Chondrocyte (in vitro differentiated cells): ENCODE measurements at places on chromosomes 13 and 19. TPM values are rescaled to one million over a fixed set of nuclear protein-coding genes. Genes with fewer than 3 reads are reported as not detected.

DNA sequence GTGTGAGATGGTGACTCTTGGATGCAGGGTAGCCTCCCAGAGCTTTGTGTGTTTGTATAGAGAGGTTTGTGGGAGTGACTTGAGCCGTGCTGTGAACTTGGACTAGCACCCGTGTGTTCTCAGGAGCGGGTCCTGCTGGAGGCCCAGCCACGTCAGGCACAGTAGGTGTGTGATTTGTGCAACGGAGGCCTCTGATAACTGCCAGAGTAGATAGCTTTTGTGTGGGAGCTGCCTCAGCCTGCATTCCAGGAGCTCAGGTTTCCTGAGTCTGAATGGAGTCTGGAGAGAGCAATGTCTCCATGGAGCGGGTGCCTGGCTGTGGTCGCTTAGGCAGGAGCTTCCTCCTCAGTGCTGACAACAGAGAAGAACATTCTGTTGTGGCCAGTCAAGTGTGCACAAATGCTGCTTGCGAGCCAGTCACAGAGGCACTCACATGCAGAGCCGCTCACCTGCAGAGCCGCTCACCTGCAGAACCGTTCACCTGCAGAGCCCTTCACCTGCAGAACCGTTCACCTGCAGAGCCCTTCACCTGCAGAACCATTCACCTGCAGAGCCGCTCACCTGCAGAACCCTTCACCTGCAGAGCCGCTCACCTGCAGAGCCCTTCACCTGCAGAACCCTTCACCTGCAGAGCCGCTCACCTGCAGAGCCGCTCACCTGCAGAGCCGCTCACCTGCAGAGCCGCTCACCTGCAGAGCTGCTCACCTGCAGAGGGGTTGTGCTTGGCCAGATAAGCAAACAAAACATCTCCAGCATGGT lies 32.6 kb downstream of the TFDP1 start:
- peaks cover 18% of the 10 kb centered on the region for H3K4me1 ChIP-seq
- H3K27ac ChIP-seq, result peak overlapping the region; percentile 69
- H3K36me3 ChIP-seq, result peaks cover 5% of the 10 kb centered on the region
- DNase-seq, result peak; percentile 51
- no peaks in the 10 kb centered on the region for H3K27me3 ChIP-seq

- peaks cover 16% of the 10 kb centered on the region for H3K4me1 ChIP-seq
- no peaks in the 10 kb centered on the region for H3K36me3 ChIP-seq
- DNase-seq, result no peak
- H3K27ac ChIP-seq, result no peak overlapping the region
- H3K4me3 ChIP-seq, result no peak overlapping the region
Measured at GRCh38 chr13:33728271-33729037, 89.5 kb upstream of the RFC3 start.

GRCh38 chr13:48448959-48449614 lies 36.2 kb upstream of the LPAR6 start:
- no peak for DNase-seq
- no peaks in the 10 kb centered on the region for H3K27me3 ChIP-seq
- H3K4me3 ChIP-seq, result no peak overlapping the region
- H3K4me1 ChIP-seq, result peaks cover 19% of the 10 kb centered on the region
- H3K27ac ChIP-seq, result peak overlapping the region; percentile 61

- peak overlapping the region; percentile 62 for H3K4me3 ChIP-seq
- no peak for DNase-seq
- H3K36me3 ChIP-seq, result no peaks in the 10 kb centered on the region
- H3K4me1 ChIP-seq, result peaks cover 31% of the 10 kb centered on the region
- H3K27me3 ChIP-seq, result no peaks in the 10 kb centered on the region
Measured at GRCh38 chr19:10517760-10518443, 655 bp upstream of the S1PR5 start.

GRCh38 chr13:51802631-51803418 lies 1.1 kb downstream of the DHRS12 start:
- no peaks in the 10 kb centered on the region for H3K27me3 ChIP-seq
- no peak for DNase-seq
- H3K27ac ChIP-seq, result peak overlapping the region; percentile 95
- H3K4me1 ChIP-seq, result peaks cover 38% of the 10 kb centered on the region

GRCh38 chr19:14414926-14415690 lies 4.0 kb downstream of the DDX39A start:
- H3K36me3 ChIP-seq, result peaks cover 19% of the 10 kb centered on the region
- H3K4me1 ChIP-seq, result peaks cover 51% of the 10 kb centered on the region
- no peak overlapping the region for H3K4me3 ChIP-seq
- no peak for DNase-seq
- peak overlapping the region; percentile 77 for H3K27ac ChIP-seq

DNA sequence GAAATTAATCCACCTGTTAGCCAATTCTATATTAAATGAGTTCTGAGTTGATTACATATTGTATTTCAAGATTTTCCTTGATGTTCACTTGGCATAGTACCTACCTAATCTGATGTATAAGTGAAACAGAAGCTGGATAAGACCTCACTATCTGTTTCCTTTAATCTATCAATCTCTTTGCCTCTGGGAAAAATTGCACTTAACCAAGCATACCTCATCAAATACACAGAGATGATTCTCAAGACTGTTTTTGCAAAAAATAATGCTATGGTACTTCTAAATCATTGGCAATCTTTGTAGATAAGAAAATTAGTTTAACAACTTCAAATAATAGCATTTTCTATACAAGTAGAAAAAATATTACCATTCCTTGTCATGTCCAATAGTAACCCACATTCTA lies 55.2 kb downstream of the SERPINE3 start:
- no peaks in the 10 kb centered on the region for H3K27me3 ChIP-seq
- no peak for DNase-seq
- H3K4me1 ChIP-seq, result peaks cover 20% of the 10 kb centered on the region
- H3K36me3 ChIP-seq, result peaks cover 4% of the 10 kb centered on the region
- H3K4me3 ChIP-seq, result no peak overlapping the region
- H3K27ac ChIP-seq, result no peak overlapping the region

GRCh38 chr13:48278806-48279205 lies 24.7 kb upstream of the RB1 start:
- no peak overlapping the region for H3K4me3 ChIP-seq
- peaks cover 1% of the 10 kb centered on the region for H3K36me3 ChIP-seq
- no peak overlapping the region for H3K27ac ChIP-seq
- DNase-seq, result no peak
- no peaks in the 10 kb centered on the region for H3K27me3 ChIP-seq

- DNase-seq, result no peak
- H3K36me3 ChIP-seq, result no peaks in the 10 kb centered on the region
- no peaks in the 10 kb centered on the region for H3K27me3 ChIP-seq
- H3K27ac ChIP-seq, result no peak overlapping the region
- peaks cover 7% of the 10 kb centered on the region for H3K4me1 ChIP-seq
Measured at GRCh38 chr13:99191336-99191899, 9.2 kb upstream of the UBAC2 start.

- no peak for DNase-seq
- H3K4me3 ChIP-seq, result no peak overlapping the region
- peaks cover 11% of the 10 kb centered on the region for H3K4me1 ChIP-seq
- H3K36me3 ChIP-seq, result peaks cover 35% of the 10 kb centered on the region
- H3K27ac ChIP-seq, result peak overlapping the region; percentile 89
Measured at GRCh38 chr19:54152878-54153524, 6.5 kb downstream of the LENG1 start.

DNA sequence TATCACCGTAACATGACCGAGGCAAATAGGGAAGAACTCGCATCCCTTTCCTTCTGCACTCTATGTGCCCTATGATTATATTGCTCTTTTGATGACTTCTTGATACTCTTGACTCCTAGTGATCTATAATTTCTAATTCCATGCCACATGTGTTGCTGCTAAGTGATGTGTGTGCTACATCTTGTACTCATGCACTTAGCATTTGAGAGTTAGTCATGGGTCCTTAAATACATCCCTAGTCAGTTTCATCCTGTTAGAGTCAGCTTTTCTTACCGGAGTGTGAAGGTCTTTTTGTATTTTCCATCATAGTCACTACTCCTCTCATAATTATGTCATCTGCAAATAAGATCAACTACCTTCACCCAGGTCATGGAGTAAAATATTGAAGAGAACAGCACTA lies 30.2 kb downstream of the RXFP2 start:
- no peaks in the 10 kb centered on the region for H3K36me3 ChIP-seq
- no peak overlapping the region for H3K27ac ChIP-seq

- no peak overlapping the region for H3K4me3 ChIP-seq
- H3K36me3 ChIP-seq, result no peaks in the 10 kb centered on the region
- H3K4me1 ChIP-seq, result no peaks in the 10 kb centered on the region
- no peak for DNase-seq
Measured at GRCh38 chr13:61144301-61144700, 271.3 kb downstream of the PCDH20 start.

GRCh38 chr19:4368128-4368820 lies 24.9 kb downstream of the MPND start:
- H3K4me3 ChIP-seq, result no peak overlapping the region
- H3K27ac ChIP-seq, result peak overlapping the region; percentile 65
- no peaks in the 10 kb centered on the region for H3K36me3 ChIP-seq
- peaks cover 47% of the 10 kb centered on the region for H3K4me1 ChIP-seq
- DNase-seq, result no peak

- no peaks in the 10 kb centered on the region for H3K36me3 ChIP-seq
- no peak for DNase-seq
- no peaks in the 10 kb centered on the region for H3K4me1 ChIP-seq
- H3K27me3 ChIP-seq, result peaks cover under 1% of the 10 kb centered on the region
Measured at GRCh38 chr19:45653634-45654033, 14.4 kb upstream of the GIPR start.

DNA sequence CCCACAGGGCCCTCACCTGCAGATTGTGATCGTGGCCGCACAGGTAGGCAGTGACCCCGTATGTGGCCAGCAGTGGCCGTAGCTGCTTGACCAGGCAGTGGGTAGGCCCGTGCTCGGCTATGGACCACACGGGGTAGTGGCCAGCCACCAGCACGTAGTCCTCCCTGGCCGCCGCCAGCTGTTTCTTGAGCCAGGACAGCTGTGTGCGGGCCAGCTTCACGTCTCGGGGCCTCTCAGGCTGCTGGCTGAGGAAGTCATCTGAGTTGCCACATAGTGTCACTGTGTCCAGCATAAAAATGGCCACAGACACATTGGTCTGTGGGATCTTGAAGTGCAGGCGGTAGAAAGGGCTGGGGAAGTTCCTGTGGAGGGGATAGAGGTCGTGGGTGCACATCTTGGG lies 1.2 kb downstream of the ACP5 start:
- H3K36me3 ChIP-seq, result no peaks in the 10 kb centered on the region
- no peak overlapping the region for H3K27ac ChIP-seq
- peaks cover 5% of the 10 kb centered on the region for H3K4me1 ChIP-seq
- H3K27me3 ChIP-seq, result no peaks in the 10 kb centered on the region
- no peak overlapping the region for H3K4me3 ChIP-seq

DNA sequence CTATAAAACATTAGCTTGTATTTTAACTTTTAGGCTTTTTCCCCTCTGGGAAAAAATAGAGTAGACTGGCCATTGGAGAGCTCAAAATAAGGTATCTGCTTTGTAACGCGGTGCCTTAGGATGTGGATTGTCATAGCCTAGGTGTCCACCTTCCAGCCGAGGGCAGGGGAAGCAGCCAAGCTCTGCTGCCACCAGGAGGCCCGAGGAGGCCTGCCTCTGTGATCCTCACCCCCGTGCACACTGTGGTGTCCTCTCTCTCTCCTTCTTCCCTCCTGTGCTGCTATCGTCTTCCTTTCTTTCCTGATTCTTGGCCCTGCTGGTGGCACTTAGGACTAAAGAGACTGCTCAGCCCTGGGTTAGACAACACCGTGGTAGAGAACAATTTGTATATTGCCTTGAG lies 11.3 kb downstream of the HNRNPM start:
- H3K27ac ChIP-seq, result peak overlapping the region; percentile 57
- H3K4me3 ChIP-seq, result no peak overlapping the region
- peaks cover 7% of the 10 kb centered on the region for H3K36me3 ChIP-seq
- DNase-seq, result peak; percentile 66

DNA sequence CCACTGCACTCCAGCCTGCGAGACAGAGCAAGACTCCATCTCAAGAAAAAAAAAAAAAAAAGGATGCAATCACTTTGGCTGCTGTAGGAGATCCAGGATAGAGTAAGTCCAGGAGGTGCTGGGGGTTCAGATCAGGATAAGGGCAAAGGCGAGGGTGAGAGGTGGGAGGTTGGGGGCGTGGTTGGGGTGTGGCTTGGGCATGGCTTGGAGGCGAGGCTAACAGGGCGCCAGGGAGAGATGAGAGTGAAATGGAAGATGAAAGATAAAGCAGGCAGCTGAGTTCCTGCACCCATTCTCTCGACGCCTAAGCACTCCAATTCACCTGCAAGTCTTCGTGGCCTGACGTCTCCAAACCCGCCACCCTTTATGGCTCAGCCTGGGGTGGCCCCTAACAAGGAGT lies 25.0 kb upstream of the ZNRF4 start:
- DNase-seq, result no peak
- no peaks in the 10 kb centered on the region for H3K36me3 ChIP-seq
- no peak overlapping the region for H3K4me3 ChIP-seq
- H3K27ac ChIP-seq, result no peak overlapping the region
- H3K27me3 ChIP-seq, result peaks cover 14% of the 10 kb centered on the region

- H3K4me1 ChIP-seq, result peaks cover 10% of the 10 kb centered on the region
- no peak overlapping the region for H3K4me3 ChIP-seq
- H3K27ac ChIP-seq, result no peak overlapping the region
- H3K36me3 ChIP-seq, result no peaks in the 10 kb centered on the region
- H3K27me3 ChIP-seq, result no peaks in the 10 kb centered on the region
- DNase-seq, result no peak
Measured at GRCh38 chr13:105598529-105598928, 936.9 kb downstream of the EFNB2 start.

The KBTBD6 gene
- 9.1 to 10.6 TPM (median 9.7 TPM) in 3 replicates for total RNA-seq

The RAX2 gene
- total RNA-seq, result not detected in 3 replicates

The SBK3 gene
- not detected in 3 replicates for total RNA-seq

The ZC3H13 gene
- 38.8 to 45.0 TPM (median 39.6 TPM) in 3 replicates for total RNA-seq

The NLRP11 gene
- total RNA-seq, result not detected in 3 replicates

The ACTMAP gene
- 7.4 to 11.3 TPM (median 10.4 TPM) in 3 replicates for total RNA-seq

The NLRP9 gene
- not detected in 3 replicates for total RNA-seq

The LGALS7 gene
- not detected in 3 replicates for total RNA-seq
